Naive thymus-derived CD8-positive, alpha-beta T cell (primary cell): ENCODE measurements at places on chromosomes 11 and 22.

- DNase-seq, result no peak
- H3K27me3 ChIP-seq, result peaks cover 44% of the 10 kb centered on the region
- H3K4me3 ChIP-seq, result no peak overlapping the region
- no peaks in the 10 kb centered on the region for H3K4me1 ChIP-seq
- H3K27ac ChIP-seq, result no peak overlapping the region
Measured at GRCh38 chr11:134752526-134752925, 340.5 kb upstream of the B3GAT1 start.

GRCh38 chr11:96338910-96339705, 3.9 kb downstream of the MAML2 start:
- H3K27ac ChIP-seq, result peak overlapping the region; percentile 98
- H3K27me3 ChIP-seq, result no peaks in the 10 kb centered on the region
- peaks cover 39% of the 10 kb centered on the region for H3K36me3 ChIP-seq
- H3K4me3 ChIP-seq, result peak overlapping the region; percentile 96
- DNase-seq, result peak; percentile 35

DNA sequence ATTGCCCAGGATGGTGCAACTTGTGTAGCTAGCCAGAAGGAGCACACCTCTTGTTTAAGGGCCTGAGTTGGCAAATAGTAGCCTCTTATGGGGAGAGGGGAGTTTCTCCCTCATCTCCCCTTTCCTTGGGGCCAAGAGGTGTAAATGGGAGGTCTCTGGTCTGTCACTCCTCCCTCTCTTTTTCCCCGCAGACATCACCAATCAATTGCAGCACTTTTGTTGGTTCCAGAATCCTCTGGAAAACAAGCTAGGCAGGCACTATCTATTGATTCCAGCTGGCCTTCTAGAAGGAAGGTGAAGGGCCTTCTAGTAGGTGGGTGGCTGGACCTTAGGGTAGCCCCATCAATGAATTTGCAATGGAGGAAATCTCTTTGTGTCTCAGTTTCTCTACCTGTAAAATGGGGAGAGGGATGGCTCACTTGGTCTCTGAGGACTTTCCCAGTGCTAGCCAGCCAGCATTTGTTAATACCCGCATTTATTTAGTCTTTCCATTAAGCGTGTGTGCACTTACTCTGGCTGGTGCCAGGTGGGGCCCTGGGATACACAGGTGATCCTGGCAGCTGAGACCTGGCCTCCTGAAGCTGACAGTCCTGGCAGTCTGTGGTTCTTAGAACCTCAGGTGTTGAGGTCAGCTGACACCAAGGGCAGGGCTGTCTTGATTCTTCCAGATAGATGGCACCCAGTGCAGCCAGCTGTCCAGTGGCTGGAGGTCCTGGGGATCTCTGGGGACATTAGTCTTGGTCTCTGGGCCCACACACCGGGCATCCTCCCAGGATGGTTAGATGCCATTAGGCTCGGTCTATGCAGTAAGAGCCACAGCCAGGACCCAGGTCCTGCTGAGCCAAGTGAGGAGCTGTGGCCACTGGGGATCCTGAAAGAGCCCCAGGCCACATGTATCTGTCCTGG, 51.7 kb downstream of the TSPAN18 start:
- no peak overlapping the region for H3K4me3 ChIP-seq
- H3K4me1 ChIP-seq, result peaks cover 6% of the 10 kb centered on the region
- no peak overlapping the region for H3K27ac ChIP-seq
- no peaks in the 10 kb centered on the region for H3K36me3 ChIP-seq
- no peak for DNase-seq

DNA sequence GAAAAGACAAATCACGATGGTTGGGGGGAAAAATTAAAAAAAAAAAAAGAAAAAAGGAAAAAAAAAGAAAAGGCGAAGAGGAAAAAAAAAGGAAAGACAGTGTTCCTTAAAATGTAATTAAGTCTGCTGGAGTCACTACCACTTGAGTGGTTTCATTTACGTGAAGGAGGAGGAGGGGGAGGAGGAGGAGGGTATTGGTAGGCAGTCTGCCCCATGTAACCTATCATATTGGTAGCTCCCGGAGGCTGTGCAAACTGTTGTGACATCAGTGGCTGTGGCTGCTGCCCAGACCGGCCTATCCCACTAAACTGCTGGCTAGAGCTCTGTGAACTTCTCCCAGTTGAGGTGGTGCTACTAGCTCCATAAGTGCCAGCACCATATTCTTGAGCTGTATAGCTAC, 17.9 kb downstream of the KDELR3 start:
- H3K27ac ChIP-seq, result peak overlapping the region; percentile 66
- no peak for DNase-seq
- H3K36me3 ChIP-seq, result peaks cover 35% of the 10 kb centered on the region
- H3K4me1 ChIP-seq, result peaks cover 68% of the 10 kb centered on the region
- no peaks in the 10 kb centered on the region for H3K27me3 ChIP-seq

- H3K27me3 ChIP-seq, result peaks cover 17% of the 10 kb centered on the region
- no peak for DNase-seq
- no peaks in the 10 kb centered on the region for H3K36me3 ChIP-seq
- no peak overlapping the region for H3K27ac ChIP-seq
Measured at GRCh38 chr11:113189909-113190667, 124.3 kb upstream of the TTC12 start.

- H3K4me1 ChIP-seq, result no peaks in the 10 kb centered on the region
- no peak overlapping the region for H3K4me3 ChIP-seq
- DNase-seq, result no peak
Measured at GRCh38 chr11:114259551-114259983, 36.6 kb upstream of the NNMT start.

DNA sequence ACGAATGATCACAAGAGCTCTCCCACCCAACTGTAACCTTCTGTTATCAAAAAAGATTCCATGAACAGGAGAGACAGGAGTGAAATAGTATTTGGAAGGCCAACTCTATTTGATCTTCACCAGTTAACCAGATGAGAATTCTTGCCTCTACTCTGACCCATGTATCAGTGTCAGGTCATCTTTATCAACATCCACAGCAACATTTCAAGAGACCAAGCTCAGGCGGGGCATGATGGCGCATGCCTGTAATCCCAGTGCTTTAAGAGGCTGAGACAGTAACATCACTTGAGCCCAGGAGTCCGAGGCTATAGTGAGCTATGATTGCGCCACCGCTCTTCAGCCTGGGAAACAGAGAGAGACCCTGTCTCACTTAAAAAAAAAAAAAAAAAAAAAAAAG, 62.3 kb downstream of the GAB2 start:
- DNase-seq, result no peak
- H3K27me3 ChIP-seq, result peaks cover 1% of the 10 kb centered on the region
- H3K4me3 ChIP-seq, result no peak overlapping the region
- peaks cover 17% of the 10 kb centered on the region for H3K4me1 ChIP-seq
- no peak overlapping the region for H3K27ac ChIP-seq

GRCh38 chr22:45179276-45180049, 15.7 kb downstream of the NUP50 start:
- peak overlapping the region; percentile 96 for H3K27ac ChIP-seq
- peaks cover 96% of the 10 kb centered on the region for H3K36me3 ChIP-seq
- no peak for DNase-seq
- peaks cover 68% of the 10 kb centered on the region for H3K4me1 ChIP-seq
- no peak overlapping the region for H3K4me3 ChIP-seq

GRCh38 chr11:100638648-100639047, 48.4 kb upstream of the ARHGAP42 start:
- DNase-seq, result no peak
- peaks cover 3% of the 10 kb centered on the region for H3K27me3 ChIP-seq
- H3K4me1 ChIP-seq, result no peaks in the 10 kb centered on the region
- H3K36me3 ChIP-seq, result no peaks in the 10 kb centered on the region
- no peak overlapping the region for H3K4me3 ChIP-seq
- H3K27ac ChIP-seq, result no peak overlapping the region

DNA sequence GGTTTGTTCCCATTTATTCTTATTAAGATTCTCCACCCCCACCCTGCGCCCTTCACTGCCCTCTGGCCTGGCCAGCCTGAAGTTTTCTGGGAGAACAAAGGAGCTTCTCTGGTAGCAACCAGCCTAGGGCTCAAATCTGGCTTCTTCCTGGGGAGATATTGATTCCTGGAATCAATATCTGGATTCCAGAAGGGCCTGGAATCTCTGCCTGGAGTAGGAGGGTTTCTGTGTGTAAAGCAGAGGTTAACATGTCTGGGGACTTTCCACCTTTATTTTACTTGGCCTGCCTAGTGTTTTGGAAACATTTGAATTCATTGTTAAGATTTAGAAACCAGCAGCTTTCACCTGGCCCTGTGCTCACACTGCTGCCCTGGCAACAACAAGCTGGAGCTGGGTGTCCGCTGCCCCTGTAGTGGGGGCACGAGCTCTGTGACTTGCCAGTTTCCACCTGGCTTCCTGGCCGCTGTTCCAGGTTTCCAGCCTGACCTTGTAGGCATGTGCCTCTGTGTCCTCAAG, 5.5 kb downstream of the C11orf91 start:
- H3K4me1 ChIP-seq, result peaks cover 18% of the 10 kb centered on the region
- no peak overlapping the region for H3K4me3 ChIP-seq
- no peak for DNase-seq
- H3K36me3 ChIP-seq, result no peaks in the 10 kb centered on the region

- H3K36me3 ChIP-seq, result no peaks in the 10 kb centered on the region
- peaks cover 2% of the 10 kb centered on the region for H3K27me3 ChIP-seq
- no peak overlapping the region for H3K27ac ChIP-seq
- no peak for DNase-seq
Measured at GRCh38 chr22:47902646-47903180, 1140.3 kb downstream of the TBC1D22A start.

GRCh38 chr11:35281169-35281688, 138.1 kb downstream of the SLC1A2 start:
- no peak overlapping the region for H3K4me3 ChIP-seq
- no peaks in the 10 kb centered on the region for H3K36me3 ChIP-seq
- no peak overlapping the region for H3K27ac ChIP-seq
- H3K27me3 ChIP-seq, result no peaks in the 10 kb centered on the region
- no peak for DNase-seq
- H3K4me1 ChIP-seq, result peaks cover 4% of the 10 kb centered on the region

DNA sequence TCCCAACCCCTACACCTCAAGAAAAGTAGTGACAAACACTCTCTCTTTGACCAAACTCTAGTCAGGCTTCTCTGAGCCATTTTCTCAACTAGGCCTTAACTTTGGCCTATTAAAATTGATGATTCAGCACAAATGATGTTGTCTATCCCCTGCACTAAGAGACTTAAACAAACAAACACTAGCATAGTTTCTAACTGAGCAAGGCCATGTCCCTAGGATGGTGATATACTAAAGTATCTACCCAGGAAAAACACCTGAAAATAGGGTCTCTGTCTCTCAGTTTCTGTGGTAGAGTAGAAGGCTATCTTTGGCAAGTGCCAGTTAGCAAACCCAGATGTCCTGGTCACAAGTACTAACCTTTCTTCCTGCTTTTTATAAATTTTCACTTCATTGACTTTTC, 219.7 kb upstream of the ANO3 start:
- no peaks in the 10 kb centered on the region for H3K36me3 ChIP-seq
- no peak for DNase-seq
- H3K27ac ChIP-seq, result no peak overlapping the region
- H3K4me3 ChIP-seq, result no peak overlapping the region
- no peaks in the 10 kb centered on the region for H3K27me3 ChIP-seq

DNA sequence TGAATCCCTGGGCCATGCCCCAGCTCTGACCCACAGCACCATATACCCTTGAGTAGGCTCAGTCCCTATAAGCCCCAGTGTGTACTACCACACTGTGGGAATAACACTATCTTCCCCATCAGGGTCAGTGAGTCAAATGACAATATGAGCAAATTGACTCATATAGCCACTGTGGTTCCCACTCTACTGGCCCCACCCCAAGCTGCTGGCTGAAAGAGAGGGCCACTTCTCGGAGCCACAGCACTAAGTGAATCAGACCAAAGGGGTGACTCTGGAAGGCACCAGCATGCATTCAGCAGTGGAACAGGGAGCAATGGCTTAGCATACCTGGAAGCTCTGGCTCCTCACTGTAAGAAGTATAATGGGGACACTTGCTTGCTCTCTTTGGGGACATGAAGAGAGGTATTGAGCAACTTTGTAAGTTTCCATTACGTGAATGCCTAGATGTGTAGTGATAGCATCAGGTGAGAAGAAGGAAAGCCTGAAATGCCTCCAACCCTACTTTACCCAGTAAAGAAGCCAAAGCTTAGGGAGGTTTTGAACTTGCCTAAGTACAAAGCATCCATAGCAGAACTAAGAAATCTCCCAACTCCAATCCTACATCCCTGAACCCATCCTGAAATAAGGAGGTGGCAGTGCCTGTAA, 13.5 kb downstream of the CD59 start:
- H3K27me3 ChIP-seq, result no peaks in the 10 kb centered on the region
- no peaks in the 10 kb centered on the region for H3K36me3 ChIP-seq
- peaks cover 12% of the 10 kb centered on the region for H3K4me1 ChIP-seq
- H3K4me3 ChIP-seq, result no peak overlapping the region
- DNase-seq, result no peak
- H3K27ac ChIP-seq, result no peak overlapping the region

DNA sequence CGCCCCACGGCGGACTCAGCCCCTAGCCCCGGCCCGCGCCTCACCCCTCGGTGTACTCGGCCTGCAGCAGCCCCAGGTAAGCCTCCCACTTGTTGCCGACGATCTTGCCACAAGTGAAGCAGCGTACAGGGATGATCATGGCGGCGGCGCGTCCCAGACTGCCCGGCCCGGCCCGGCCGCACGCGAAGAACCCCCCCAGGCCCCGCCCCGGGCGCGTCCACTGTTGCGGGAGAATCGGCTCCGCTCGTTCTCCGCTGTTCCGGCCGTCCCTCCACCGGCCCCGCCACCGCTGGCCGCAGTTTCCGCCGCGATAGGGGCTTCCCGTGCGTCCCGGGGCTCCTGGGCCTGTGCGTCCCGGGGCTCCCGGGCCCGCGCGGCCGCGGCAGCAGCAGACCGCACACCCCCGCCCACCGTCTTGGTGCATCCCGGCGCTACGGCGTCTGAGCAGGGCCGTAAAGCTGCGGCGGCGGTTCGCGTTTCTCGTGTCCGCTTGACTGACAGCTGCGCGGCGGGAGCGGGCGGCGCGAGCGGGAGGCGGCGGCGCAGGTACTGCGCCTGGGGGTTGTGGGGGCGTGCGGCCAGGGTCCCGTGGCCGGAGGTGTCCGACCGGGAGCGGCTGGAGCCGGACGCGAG, at the start of the genes POLR2L and TSPAN4:
Gene POLR2L (minus strand): TSS at position 160 of the 633 bp plus-strand sequence. CDS start 21 bp downstream, at position 139.
Gene TSPAN4 (plus strand): TSS at position 483 of the 633 bp plus-strand sequence. CDS start 7,453 bp downstream, outside the sequence.
- peaks cover 39% of the 10 kb centered on the region for H3K4me1 ChIP-seq
- H3K27ac ChIP-seq, result peak within 1 kb of the TSS; percentile 80
- H3K36me3 ChIP-seq, result peaks cover 9% of the 10 kb centered on the region
- no peaks in the 10 kb centered on the region for H3K27me3 ChIP-seq

DNA sequence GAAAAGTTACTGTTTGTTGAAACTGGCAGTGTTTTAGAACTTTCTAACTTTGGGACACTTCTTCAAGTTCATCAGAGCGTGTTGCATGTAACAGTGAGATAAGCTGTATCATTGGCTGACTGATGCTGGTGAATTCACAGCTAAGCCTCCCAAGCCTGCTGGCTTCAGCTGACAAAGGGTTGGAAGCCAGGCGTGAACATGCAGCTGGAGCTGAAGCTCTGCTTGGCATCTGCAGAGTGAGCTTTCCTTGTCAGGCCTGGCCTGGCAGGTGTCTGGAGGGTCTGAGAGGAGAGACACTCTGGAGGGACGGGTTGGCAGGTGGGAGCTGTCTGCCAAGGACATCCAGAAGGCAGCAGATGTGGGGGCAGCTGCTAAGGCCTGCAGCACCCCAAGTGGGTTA, 1.5 kb downstream of the AMPD3 start:
- H3K4me3 ChIP-seq, result peak overlapping the region; percentile 91
- DNase-seq, result no peak
- H3K27ac ChIP-seq, result peak overlapping the region; percentile 99
- peaks cover 78% of the 10 kb centered on the region for H3K4me1 ChIP-seq

GRCh38 chr11:60957188-60957587, 5.2 kb upstream of the SLC15A3 start:
- no peak overlapping the region for H3K27ac ChIP-seq
- no peaks in the 10 kb centered on the region for H3K36me3 ChIP-seq
- no peak overlapping the region for H3K4me3 ChIP-seq
- peaks cover 15% of the 10 kb centered on the region for H3K4me1 ChIP-seq

- H3K36me3 ChIP-seq, result no peaks in the 10 kb centered on the region
- no peak for DNase-seq
- no peak overlapping the region for H3K4me3 ChIP-seq
- H3K27me3 ChIP-seq, result peaks cover 12% of the 10 kb centered on the region
Measured at GRCh38 chr11:58775066-58775708, 43.4 kb upstream of the GLYAT start.
